ENCODE measurements at places on chromosomes 1 and 21.

- no peak for DNase-seq
Measured at GRCh38 chr1:116411784-116412479, 38.9 kb downstream of the ATP1A1 start.

DNA sequence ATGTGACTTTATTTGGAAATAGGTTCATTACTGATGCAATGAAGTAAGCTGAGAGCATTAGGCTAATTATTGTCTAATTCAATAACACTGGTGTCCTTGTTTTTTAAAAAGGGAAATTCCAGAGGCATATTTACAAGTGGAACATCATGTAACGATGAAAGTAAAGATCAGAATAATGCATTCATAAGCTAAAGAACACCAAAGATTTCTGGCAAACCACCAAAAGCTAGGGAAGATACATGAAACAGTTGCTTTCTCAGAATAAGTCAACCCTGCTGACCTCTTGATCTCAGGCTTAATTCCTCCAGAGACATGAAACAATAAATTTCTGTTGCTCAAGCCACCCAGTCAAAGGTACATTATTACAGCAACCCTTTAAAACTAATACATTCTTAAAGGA, 20.3 kb upstream of the IFI16 start:
- no peak for DNase-seq

- no peak for DNase-seq
Measured at GRCh38 chr1:212916481-212917133, 33.7 kb upstream of the VASH2 start.

DNA sequence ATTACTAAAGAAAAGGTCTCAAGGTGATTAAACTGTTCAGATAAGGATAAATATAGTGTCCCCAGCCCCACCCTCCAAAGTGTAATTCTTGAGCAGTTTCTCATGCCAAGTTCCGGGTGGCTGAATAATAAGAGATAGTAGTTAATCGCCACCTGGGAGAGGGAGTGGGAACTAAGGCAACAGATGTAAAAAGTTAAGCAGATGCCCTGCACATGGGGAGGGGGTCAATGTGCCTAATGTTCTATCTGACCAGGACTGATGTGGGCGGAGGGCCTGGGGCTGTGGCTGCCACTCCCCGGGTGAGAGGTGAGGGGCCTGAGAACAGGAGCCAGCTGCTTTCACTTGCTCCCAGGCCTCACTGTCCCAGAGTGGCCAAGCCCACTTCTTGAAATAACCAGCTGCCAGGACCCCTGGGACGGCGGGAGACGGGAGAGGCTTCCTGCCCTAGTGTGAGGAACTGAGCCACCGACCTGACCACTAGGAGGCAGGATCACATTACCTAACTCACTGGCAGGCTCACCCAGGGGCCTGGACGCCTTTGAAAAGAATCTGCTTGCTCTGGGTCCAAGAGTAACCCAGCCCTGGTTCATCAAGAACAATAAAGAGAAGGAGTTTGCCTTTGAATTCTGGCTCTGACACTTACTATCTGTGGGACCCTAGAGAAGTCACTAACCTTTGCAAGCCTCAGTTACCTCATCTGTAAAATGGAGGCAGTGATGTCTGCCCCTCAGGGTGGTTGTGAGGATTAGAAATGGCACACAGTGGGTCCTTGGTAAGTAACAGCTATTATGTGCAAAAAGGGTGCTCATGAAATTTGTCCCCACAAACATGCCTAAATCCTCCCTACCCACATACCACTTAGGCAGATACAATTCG, 179.2 kb downstream of the ATG4C start:
- no peak for DNase-seq

GRCh38 chr1:103180660-103181059, 72.3 kb upstream of the COL11A1 start:
- DNase-seq: no peak

- no peak for DNase-seq
Measured at GRCh38 chr1:117633068-117633345, 27.2 kb downstream of the TENT5C start.

GRCh38 chr1:168688644-168689326, 40.2 kb downstream of the DPT start:
- no peak for DNase-seq

GRCh38 chr1:219660666-219661463, 48.0 kb upstream of the ZC3H11B start:
- no peak for DNase-seq

DNA sequence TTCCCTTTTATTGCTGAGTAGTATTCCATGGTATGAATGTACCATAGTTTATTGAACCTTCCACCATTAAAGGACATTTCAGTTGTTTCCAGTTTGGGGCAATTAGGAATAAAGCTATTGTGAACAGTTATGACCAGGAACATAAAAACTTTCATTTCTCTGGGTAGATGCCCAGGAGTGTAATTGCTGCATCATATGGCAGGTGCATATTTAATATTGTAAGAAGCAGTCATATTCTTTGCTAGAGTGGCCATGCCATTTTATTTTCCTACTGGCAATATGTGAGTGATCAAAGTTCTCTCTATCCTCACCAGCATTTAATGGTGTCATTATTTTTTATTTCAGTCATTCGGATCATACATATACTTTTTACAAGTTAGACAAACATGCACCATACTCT, 23.9 kb upstream of the H3-3A start:
- no peak for DNase-seq

Data from activated effector memory CD4-positive, alpha-beta T cell treated with Interleukin-2 at 50 U/mL for 16 hours (primary cell).